ENCODE measurements at places on chromosomes 12 and 14.
A peak's percentile ranks its signal among the peaks of the same experiment; 100 is the strongest.

DNA sequence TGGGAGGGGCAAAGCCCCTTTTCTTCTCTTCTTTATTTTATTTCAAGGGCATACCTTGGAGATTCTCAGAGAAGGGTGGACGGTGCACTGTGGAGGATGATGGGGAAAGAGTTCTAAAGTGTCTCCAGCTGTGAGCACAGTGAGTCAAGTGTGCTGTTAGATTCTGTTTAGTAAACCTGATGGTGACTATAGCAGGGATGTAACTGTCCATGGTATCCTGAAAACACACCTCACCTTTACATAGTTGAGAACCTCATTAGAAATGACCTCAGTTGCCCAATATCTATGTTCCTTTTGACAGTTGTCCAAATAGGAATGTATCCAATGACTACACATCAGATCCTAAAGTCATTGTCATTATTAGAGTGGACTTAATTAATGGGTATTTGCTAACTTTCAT, 38.0 kb downstream of the CNTN1 start:
- no peak for ATAC-seq

- ATAC-seq: no peak
These were observed 61.7 kb upstream of the AMIGO2 start for GRCh38 chr12:47141459-47141858.

GRCh38 chr14:68791902-68792677, 777 bp downstream of the ZFP36L1 start:
- ATAC-seq: no peak

- peak; percentile 93 for ATAC-seq
These were observed 29.2 kb upstream of the FOS start for GRCh38 chr14:75249251-75249957.

DNA sequence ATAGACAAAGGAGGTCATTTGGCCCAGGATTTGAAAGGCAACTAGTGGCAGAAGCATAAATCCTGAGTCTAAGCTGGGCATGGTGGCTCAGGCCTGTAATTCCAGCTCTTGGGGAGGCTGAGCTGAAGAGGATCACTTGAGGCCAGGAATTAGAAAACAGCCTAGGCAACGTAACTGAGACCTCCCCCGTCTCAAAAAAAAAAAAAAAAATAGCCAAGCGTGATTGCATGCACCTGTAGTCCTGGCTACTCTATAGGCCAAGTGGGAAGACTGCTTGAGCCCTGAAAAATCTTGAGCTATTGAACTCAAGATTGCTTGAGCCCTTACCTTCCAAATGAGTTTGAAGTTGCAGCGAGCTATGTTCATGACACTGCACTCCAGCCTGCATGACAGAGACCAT, 7.8 kb downstream of the GON7 start:
- ATAC-seq: no peak
